Fibroblast of skin of right quadriceps (primary cell): ENCODE measurements at places on chromosomes 3 and 15.

DNA sequence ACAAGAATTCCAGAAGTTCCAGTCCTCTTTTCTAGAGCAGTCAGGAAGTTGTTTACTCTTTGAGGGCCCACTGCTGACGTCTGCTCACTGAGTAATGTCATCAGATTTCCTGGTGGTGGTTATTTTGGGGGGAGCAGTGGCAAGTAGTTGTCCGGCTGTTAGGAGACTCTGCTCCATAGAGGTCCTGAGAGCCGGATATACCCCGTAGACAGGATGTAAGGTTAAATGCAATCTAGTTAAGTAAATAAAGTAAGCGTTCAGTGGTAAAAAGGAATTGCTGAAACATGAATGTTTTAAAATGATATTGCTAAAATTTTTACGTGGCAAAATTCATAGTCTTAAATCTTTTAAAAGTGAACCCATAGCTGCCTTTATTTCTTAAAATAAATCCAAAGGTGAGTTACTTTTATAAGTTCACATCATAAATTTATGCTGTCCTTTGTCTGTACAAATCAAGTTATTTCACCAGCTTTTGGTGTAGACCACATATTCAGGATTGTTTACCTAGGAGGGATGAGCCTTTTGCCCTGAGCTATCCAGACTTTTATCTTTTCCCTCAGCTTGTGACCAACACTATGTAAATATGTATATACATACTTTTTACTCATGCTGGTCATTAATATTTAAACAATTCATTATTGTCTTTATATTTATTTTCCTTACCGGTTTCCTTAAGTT lies 65.8 kb downstream of the PDE8A start:
- DNase-seq: peak; percentile 90

- DNase-seq: peak; percentile 94
These were observed 98.3 kb upstream of the ZBTB20 start for GRCh38 chr3:115245438-115245837.

- DNase-seq: no peak
These were observed 76.9 kb downstream of the PIK3R4 start for GRCh38 chr3:130669740-130670139.

GRCh38 chr15:75727031-75727531 lies 14.4 kb upstream of the CSPG4 start:
- no peak for DNase-seq

- peak; percentile 83 for DNase-seq
These were observed 76.8 kb downstream of the THBS1 start for GRCh38 chr15:39657668-39658067.

DNA sequence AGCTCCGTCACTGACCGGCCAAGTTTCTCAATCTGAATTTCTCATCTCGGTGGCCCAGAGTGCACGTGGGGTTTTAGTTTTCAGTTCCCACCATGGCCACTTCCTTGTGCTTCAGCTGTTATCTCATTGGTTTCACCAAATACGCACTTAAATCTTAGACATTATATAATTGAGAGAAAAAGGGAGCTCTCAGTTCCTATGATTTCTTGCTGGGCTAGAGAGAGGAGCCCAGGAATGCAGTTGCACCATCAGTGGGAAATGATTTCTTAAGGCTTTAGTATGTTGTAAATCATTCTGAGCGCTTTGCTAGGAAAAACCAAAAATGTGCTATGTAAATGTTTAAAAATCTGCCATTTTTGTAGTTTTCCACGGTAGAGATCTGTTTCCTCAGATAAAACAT lies 53.2 kb downstream of the OXNAD1 start:
- peak; percentile 77 for DNase-seq

- peak; percentile 60 for DNase-seq
These were observed 59.4 kb downstream of the TMEM44 start for GRCh38 chr3:194573680-194574437.
